ENCODE measurements at places on chromosomes 4 and X.

GRCh38 chr4:53702334-53703266 lies 111.3 kb upstream of the LNX1 start:
- peak; percentile 88 for DNase-seq

DNA sequence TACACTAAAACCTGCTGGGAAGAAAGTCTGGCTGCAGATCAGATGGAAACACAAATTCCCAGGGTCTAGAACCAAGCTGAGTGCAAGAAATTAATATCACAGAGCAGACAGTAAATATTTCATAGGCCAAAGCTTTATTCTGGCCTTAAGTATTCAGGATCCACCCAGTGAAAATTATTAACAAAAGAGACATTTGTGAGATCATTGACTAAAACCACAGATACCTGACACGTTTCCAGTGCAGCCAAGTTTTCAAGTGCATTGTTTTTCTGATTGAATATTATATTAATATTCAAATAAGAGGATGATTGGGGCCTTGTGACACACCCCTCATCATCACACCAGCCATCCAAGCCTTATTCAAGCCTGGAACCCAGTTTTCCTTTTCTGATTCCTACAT lies 10.3 kb downstream of the ELOVL6 start:
- no peak for DNase-seq

DNA sequence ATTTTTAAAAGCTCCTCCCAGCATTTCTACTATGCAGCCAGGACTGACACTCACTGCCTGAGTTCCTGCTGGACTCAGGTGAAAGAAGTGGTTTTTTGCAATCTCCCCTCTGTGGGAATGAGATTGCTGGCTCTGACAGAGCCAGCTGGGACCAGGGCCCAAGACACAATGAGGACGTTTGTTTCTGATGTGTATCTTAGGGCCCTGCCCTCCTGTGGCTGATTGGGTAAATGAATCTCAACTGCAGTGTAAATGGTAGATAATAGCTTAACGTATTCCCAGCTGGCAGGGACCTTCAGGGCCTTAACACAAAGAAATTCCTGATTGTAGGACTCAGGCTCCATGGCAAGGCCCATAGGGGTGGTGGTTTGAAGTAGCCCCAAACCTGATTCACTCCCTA lies 85.8 kb upstream of the PRPS1 start:
- no peak for DNase-seq

DNA sequence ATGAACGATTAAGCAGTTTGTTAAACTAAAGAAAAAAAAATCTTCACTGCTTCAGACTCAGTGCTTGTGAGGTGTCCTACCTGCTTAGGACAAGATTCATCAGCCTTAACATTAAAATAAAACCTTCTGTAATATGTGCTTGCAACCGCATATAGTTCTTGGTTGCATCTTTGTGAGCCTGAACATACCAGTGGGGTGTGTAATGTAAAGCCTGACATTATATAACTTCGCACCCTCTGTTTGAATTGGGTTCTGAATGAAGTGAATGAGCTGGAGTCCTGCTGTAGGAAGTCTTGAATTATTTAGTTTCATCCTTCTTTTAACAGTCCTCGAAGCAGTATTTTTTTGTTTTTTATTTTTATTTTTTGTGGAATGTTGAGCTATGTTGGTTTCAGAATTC lies 3.1 kb downstream of the KDM6A start:
- no peak for DNase-seq

GRCh38 chr4:10098780-10099160 lies 17.8 kb downstream of the WDR1 start:
- no peak for DNase-seq

- no peak for DNase-seq
Observed at GRCh38 chr4:153530284-153530999, 64.3 kb downstream of the TMEM131L start.

- no peak for DNase-seq
Observed at GRCh38 chr4:146132445-146132844, 43.1 kb upstream of the LSM6 start.

- DNase-seq: no peak
Observed at GRCh38 chr4:35250761-35251160, 993.6 kb downstream of the ARAP2 start.

DNA sequence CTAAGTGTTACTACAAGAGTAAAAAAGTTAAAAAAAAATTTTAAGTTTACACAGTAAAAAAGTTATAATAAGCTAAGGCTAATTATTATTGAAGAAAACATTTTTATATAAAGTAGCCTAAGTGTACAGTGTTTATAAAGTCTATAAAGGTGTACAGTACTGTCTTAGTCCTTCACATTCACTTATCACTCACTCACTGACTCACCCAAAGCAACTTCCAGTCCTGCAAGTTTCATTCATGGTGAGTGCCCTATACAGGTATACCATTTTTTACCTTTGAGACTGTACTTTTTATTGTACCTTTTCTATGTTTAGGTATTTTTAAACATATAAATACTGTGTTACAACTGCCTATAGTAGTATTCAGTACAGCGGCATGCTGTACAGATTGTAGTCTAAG lies 74.2 kb downstream of the TMEM165 start:
- no peak for DNase-seq

DNA sequence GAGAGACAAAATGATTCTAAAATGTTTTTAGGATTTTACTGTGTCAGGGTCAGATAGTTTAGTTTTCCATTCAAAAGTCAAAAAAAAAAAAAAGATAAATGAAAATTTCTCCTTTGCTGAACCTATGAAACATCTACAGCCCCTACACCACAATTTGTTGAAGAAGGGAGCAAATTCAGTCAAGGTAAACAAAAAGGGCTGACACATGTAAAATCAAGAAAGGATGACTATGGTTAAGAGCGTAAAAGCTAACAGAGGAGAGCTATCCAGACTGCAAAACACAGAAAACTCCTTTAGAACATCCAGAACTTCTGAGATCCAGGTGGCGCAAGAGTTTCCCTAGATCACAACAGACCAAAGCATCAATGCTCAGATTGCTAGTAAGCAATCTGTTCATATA lies 72.2 kb downstream of the RAB28 start:
- no peak for DNase-seq

GRCh38 chr4:22348410-22348809 lies 167.5 kb downstream of the ADGRA3 start:
- DNase-seq: no peak

GRCh38 chrX:134898440-134898839 lies 92.4 kb upstream of the SMIM10 start:
- no peak for DNase-seq

DNA sequence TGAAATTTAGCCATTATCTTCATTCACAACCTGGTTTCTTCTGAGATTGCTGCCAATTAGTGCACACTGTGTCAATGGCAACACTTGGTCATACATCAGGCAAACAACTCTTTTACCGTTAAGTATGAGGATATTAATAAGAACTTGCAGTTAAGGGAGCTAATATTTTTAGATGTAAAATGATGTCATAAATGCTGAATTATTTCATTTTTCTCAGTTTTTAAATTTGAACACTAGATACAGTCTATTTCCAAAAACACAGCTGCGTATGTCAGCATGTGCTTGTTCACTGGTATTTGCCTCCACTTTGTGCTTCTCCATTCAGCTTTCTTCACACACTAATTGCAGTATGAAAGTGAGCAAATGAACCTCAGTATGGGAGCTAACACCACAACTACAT lies 1.6 kb downstream of the KLHL13 start:
- no peak for DNase-seq

DNA sequence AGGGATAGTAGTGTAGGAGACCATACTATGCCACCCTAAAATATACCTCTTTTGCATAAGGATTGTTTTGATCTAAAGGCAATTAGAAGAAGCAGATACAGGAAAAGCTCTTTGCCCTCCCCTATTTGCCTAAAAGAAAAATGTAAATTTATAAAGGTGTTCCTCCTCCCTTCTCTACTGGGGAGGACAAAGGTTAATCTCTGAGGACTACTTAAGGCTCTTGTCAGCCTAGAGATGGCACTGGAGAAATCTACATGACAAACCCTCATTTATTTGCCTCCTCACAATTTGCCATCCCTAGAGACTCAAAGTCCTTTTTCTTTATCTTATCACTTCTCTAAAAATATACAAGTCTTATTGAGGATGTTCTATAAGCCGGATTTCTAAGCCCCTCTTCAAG lies 1021.8 kb downstream of the STPG2 start:
- no peak for DNase-seq

DNA sequence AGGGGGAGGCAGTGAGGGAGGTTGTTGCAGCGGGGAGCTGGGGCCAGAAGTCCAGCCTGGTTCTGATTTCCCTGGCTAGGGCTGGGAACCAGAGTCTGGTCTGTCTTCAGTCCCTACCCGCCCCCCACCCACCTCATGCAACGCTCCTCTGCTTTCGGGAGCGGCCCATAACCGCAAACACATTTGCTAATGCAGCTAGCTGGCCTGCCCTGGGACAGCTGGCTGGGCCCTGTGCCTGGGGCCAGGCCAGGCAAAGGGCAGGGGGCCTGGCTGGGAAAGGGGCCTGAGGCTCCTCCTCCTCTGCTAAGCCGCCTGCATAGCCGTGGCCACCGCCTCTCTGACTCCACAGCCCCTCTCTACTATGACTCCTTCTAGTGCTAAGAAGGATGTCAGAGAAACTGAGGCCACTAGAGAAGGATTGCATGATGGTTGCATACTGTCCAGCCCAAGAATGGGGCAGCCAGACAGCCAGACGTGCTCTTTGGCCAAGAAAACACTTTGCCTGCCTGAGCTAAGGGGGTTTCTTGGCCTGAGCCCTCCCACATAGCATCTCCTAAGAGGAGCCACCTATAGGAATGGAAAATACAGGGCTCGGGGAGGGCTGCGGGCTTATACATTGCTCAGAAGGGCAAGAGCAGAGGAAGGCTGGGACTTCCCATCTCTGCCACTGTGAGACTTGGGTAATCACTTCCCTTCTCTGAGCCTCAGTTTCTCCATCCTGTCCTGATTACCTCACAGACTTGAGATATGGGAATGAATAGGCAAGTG lies 76.9 kb downstream of the PJA1 start:
- no peak for DNase-seq

- no peak for DNase-seq
Observed at GRCh38 chrX:45070116-45071007, 130.3 kb downstream of the DIPK2B start.

DNA sequence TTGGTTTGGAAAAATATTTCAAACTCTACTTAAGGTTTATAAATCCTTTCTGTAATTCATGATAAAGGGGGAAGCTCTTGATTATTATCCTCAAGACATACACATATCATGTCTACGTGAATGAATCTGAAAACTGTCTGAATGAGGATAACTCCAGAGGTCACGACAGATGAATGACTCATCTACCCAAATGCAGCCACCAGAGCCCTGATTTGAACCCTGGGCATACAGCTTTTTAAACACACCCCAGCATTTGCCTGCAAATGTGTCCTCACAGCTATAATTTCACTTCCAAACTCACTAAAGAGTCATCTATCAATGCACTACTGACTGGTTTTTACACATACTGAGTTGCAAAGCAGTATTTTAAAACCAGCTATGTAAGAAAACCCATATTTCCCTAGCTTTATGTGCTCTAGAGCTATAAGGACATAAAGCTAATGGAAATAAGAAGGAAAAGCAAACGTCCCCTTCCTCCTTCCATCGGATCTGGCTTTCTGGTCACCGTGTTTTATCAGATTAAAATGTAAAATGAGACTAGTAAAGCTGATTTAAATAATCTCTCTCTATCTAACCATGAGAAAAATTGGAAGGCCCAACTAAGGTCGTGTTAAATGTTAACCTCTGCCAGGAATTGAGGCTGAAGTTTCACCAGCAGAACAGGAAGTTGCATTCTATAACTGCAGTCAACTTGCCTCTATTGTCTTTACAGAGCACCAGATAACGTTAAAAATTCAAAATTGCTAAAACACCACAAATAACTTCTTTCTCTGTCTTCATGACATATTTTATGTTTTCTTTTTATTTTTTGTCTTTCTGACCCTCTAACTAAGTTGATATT lies 63.1 kb upstream of the SPP1 start:
- DNase-seq: no peak

GRCh38 chrX:7389576-7389975 lies 241.6 kb upstream of the PUDP start:
- no peak for DNase-seq

GRCh38 chr4:73340917-73341316 lies 63.2 kb upstream of the ALB start:
- no peak for DNase-seq

DNA sequence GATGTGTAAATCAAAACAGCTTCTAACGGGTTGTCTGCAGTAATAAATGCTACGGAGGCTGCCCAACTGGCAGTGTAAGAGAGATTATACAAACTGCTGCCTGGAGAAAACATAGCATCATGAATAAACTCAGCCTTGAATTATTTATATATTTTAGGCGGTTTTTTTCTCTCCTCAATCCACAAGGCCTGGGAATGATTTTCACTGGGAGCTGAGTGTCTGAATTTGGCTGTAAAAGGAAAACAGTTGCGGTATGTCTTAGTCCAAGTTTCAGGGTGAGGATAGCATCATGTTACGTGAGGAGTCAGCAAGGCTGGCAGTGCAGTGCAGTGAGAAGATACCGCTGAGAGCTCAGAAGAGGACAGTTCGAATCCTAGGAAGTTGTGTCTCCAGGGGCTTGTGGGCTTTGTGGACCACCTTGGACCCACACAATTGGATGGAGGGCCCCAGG lies 291.5 kb upstream of the BOD1L1 start:
- DNase-seq: no peak

DNA sequence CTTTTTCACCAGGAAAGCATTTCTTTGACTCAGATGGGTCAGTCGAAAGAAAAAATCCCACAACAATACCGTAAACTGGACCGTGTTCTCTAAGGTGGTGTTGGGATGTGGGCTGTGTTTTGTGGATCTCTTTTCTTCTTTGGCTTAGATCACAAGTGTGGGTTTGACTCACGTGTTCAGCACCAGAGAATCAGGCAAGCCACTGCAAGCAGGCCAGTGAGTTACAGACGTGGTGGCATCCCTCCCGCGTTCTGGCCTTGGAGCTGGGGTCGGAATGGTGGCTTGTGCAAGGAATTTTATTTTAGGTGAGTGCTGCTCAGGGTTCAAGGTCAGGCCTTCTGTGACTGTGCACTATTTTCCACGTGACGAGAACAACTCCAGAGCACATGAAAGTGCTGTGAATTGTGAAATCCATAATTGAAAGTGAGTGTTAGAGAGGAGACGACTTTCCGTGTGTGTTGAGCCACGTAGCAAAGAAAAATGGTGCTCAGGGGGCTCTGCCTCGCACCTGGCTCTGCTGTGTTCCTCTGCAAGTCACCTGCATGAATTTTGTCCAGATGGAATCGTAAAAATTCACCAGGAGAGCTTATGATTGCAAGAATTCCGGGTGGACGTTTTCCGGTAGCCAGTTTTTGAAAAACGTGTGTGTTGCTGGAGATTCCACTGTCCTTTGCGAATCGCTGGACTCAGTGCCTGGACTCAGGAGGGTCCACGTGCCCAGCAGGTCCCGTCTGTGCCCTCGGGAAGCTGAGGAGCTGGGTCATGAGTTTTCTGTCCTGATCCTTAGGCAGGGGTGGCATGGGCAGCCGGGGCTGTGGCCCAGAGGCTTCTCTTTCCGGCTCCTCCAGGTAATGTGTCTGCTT lies 33.6 kb upstream of the HGFAC start:
- DNase-seq: peak; percentile 46

Measured in suprapubic skin (tissue), 4 donors.